GM04503 (cell line): ENCODE measurements at places on chromosomes 4 and X.

DNA sequence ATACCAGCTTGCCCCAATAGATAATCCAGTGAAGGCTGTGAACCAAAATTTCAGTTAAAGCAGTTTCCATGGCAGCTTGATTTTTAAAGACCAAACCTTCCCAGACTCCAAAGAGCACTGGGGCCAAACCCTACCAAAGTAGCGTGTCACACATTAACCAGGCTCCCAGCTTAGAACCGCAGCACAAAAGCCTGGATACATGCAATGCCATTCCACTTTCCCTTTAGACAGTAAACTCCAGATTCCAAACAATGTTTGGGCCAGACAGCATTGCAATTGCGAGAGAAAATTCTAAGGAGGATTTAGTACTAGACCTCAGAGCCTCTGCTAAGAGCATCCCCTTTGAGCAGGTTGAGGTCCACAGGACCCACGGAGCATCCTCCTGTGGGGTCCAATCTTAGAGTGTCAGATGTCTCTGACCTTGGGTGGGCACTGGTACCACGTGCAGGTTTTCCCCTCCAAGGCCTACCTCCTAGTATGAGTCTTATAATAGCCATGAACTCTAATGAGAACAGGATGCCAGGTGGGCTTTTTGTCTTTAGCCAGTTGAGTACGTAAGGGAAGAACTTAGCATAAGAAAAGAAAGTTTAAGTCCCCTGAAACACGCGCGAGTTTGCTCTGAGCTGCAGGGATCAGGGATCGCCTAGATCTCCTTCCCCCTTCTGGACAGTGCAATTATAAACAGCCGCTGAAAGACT, 38.8 kb downstream of the MGARP start:
- DNase-seq: no peak

- no peak for DNase-seq
Measured at GRCh38 chrX:41789374-41789773, 65.4 kb downstream of the GPR82 start.

DNA sequence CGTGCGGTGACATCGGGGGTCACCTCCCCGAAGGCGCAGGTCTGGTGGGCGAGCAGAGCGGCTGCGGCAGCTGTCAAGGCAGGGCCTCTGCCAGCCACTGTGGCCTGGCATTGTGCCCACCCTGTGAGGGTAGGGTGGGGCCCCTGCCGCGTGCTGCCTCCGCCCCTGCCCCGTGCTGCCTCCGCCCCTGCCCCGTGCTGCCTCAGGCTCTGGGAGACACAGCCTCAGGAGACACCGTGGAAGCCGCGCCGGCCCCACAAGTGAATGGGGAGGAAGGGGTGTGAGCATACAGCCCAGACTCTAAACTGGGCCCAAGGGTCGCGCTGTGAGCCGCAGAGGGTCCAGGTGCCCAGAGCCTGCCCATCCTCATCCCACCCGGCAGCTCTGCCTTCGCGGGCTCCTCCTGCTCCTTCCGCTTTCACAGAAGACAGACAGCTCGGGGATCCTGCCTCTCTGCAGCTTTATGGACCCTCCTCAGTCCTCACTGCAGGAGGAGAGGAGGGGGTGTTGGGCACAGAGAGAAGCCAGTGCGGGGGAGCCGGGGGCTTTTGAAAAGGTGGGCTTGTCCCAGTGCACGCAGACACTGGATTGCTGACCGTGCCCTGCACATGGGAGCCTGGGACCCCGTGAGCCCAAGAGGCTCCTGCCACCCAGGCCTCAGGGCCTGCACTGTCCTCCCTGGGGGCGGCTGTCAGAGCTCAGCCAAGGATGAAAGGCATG, 27.4 kb downstream of the PCGF3 start:
- no peak for DNase-seq

- peak; percentile 64 for DNase-seq
Measured at GRCh38 chrX:136909706-136910564, 29.4 kb upstream of the RBMX start.

DNA sequence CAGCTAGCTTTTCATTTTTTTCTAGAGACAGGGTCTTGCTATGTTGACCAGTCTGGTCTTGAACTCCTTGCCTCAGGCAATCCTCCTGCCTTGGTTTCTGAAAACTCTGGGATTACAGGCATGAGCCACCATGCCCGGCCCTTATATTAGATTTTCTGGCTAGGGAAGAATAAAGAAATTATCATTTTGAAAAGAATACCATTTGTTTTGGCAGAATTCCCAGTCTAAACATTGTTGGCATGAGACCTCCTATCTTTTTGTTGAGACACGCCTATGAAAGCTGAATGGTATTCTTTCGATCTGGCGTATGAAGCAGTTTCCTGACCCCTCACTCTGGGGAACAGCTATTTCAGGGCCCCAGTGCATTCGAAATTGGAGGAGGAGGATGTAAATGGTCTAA, 107.0 kb downstream of the REPS2 start:
- no peak for DNase-seq

DNA sequence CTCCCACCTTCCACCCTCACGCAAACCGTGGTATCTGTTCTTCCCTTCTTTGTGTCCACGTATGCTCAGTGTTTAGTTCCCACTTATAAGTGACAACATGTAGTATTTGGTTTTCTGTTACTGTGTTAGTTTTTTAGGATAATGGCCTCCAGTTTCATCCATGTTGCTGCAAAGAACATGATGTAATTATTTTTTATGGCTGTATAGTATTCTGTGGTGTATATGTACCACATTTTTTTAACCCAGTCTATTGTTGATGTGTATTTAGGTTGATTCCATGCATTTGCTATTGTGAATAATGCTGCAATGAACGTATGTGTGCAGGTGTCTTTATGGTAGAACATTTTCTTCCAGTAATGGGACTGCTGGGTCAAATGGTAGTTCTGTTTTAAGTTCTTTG, 228.1 kb downstream of the FBXO8 start:
- no peak for DNase-seq

DNA sequence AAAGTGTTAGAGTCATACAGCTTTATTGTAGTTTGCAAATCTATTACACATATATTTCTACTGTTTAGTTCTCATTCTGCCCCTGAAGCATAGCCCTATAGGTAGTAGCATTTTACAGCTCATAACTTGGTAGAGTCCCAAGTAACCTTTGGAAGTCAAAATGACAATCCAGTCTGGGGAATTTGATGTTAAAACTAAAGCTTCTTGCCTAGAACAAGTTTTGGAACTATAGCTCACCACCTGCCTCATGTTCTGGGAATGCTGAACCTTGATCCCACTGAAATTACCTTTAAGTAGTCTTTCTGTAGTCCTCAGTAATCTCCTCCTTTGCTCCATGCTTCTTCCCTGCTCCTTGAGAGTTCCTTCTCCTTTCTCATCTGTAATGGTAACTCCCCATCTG, 8.4 kb downstream of the UGT8 start:
- DNase-seq: no peak

DNA sequence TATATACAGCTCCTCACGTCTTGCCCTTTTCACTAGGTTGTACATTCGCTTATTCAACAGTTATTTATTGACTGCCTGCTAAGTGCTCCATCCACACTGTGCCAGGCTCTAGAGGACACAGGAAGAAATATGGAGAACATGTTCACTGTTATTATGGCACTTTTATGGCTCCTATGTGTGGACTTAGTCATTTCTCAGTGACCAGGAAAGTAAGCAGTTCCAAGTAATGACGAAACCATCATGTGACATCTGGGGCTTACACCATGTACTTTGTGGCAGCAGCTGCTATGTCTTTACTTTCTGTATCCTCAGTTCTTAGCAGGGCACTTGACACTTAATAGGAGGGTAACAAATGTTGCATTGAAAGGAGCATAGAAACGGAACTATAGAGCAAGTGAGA, 278.0 kb downstream of the ANK2 start:
- peak; percentile 9 for DNase-seq

DNA sequence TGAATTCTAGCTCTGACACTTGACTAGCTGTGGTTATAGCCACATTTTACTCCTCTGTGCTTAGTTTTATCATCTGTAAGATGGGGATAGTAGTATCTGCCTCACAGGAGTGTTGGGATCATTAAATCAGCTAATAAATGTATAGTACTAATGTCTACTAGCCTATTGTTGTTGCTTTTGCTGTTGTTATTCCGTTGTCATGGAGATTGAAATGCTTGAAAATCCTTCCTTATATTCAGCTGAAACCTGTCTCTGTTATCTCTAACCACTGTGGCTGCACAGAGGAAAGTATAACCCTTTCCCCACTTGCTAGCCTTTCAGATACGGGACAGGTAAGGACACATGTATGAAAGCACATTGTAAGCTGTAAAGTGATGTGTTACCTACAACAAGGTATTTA, 33.9 kb downstream of the CLCN5 start:
- DNase-seq: no peak

- peak; percentile 3 for DNase-seq
Measured at GRCh38 chr4:84632092-84632491, 49.2 kb downstream of the CDS1 start.

GRCh38 chr4:97845758-97846157, 297.5 kb downstream of the STPG2 start:
- DNase-seq: no peak

- DNase-seq: no peak
Measured at GRCh38 chr4:52783069-52783468, 31.8 kb upstream of the ERVMER34-1 start.

- DNase-seq: no peak
Measured at GRCh38 chr4:37847311-37847884, 20.9 kb downstream of the PGM2 start.

DNA sequence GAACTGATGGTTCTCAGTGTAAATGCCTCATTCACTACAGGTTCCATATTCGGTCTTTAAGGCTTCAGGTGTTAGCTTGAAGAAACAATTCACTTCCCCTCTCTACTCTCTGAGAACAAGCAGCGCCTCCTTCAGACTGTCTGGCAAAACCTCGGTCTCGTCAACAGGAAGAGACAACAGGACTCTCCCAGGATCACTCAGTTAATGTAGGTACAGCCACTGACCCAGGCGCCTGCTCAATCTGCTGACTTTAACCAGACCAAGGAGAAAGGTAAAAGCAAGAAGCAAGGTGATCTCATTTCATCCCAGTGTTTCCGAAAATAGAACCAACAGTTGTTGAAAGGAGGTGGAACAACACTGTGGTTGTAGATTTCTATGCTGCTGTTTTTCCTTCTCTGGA, 102.2 kb downstream of the SLC2A9 start:
- DNase-seq: no peak

GRCh38 chr4:39036172-39036571, 4.0 kb upstream of the TMEM156 start:
- no peak for DNase-seq

DNA sequence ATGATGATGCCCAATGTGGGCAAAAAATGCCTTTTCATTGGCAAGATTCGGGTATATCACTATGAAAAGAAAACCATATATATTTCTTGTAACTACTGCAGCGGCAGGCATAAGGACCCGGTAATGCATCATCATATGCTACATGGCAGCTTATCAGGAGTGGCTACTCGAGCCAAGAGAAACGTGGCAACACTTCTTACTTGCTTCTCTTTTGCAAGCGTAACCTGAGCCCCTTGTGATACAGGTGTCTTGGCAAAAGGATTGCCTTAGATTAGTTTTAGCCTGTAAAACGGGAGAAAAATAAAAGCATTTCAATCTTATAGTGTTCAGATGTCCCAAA, 280.3 kb downstream of the SPRY1 start:
- no peak for DNase-seq

DNA sequence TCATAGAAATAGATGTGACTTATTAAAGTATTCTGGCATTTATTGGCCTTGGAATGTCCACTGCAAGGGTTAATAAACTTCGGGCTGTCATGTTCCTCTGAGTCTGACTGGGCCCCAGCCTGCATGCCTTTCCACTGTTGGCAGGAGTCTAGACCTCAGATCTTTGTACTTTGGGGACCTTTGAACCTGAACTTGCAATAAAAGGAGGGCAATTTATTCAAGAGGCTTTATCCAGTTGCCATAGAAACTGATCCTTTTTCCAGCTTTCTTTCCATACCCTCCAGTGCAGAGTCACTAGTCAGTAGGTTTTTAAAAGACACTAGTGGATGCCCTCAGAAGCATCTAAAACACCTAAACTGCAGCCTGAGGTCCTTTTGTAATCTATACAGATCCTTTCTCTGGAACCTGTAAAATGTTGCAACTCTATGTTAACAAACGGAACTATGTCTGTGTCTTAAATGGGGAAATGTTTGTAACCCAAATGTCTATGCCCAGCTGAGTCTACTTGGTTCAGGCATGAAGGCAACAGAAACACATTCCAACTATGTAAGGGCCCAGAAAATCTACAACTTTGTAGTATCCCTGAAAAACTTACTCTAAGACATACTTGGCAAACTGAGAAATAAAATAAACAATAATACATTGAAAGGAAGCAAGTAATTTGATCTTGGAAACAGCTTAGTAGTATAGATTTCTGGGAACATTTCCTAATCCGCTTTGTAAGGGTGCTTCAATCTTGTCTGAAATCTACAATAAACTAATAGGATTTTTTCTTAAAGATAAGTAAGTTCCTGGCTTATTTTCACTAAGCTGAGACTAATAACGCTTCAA, 41.5 kb downstream of the SOWAHB start:
- DNase-seq: peak; percentile 18

DNA sequence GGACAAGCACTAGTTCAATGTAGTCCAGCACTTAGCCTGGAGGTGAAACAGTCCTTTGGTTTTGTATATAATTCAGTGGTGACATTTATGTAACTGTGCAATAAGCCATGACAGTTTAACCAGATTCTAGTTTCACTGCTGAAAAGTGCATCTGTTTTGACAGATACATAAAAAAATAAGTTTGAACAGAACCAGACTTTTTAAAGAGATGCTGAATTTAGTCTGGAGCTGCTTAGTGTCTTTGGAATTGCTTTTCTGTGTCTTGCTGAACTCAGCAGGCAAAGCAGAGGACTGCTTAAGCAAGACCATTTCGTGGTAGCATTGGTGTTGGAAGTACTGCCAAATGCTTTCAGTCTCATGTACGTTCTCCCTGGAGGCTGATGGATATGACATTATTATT, 393.5 kb downstream of the MAPK10 start:
- no peak for DNase-seq

GRCh38 chr4:9979101-9979701, 42.1 kb downstream of the SLC2A9 start:
- no peak for DNase-seq

- no peak for DNase-seq
Measured at GRCh38 chrX:69501429-69501828, 2.7 kb upstream of the NALF2 start.

GRCh38 chr4:74659576-74660411, 134.5 kb downstream of the BTC start:
- peak; percentile 94 for DNase-seq

DNA sequence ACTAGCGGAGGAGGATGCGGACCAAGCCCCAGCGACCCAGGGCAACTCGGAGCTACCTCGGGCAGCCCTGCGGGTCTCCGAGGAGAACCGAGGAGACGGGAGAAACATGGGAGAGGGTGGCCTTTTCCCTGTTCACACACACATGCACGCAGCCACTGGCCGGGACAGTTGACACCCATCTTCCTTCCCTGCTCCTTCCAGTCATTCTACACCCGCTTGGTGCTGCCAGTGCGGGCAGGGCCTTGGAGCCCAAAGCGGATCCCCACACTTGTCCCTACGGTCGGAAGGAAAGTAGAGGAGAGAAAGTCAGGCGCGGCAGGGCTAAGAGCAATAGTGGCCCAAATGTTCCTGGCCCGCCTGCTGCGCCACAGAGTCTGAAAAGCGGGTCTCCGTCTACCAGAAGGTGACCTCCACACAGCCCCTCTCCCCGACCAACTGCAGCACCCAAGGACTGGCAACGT, 1.1 kb upstream of the PPP3CA start:
- DNase-seq: no peak

- no peak for DNase-seq
Measured at GRCh38 chr4:10872833-10873517, 188.4 kb upstream of the CLNK start.
